ENCODE measurements at places on chromosomes 2 and 18.

DNA sequence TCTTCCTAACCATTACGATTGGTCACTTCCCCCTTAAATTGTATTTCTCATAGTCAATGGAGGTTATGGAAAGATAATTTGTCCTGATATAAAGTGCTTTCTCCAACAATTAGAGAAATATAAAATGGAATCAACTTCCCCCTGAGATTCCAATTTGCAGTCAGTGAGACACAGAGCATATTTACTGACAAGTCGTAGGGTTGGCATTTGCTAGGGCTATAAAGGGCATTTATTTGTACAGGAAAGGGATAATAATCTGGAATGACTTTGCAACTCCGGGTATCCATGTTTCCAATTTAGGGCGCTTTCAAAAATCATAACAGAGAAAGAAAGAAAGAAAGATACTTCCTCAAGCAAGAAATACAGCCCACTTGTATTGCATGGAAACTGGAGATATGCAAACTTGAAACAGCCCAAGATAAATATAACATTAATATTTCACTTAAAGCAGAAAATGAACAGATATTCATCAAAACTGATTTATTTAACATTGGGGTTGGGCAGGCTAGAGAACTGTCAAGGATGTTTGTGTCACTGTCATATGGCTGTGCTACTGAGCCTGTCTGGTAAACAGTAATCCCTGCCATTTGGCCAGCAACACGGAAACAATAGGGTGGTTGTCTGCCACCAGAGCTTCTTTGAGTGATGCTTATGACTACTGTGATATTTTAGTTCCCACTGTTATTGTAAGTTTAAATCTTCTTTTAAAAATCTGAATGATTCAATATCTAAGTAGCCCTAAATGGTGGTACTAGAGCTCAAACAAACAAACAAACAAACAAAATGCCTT is 621.8 kb downstream of the LRP1B start:
- DNase-seq: no peak

DNA sequence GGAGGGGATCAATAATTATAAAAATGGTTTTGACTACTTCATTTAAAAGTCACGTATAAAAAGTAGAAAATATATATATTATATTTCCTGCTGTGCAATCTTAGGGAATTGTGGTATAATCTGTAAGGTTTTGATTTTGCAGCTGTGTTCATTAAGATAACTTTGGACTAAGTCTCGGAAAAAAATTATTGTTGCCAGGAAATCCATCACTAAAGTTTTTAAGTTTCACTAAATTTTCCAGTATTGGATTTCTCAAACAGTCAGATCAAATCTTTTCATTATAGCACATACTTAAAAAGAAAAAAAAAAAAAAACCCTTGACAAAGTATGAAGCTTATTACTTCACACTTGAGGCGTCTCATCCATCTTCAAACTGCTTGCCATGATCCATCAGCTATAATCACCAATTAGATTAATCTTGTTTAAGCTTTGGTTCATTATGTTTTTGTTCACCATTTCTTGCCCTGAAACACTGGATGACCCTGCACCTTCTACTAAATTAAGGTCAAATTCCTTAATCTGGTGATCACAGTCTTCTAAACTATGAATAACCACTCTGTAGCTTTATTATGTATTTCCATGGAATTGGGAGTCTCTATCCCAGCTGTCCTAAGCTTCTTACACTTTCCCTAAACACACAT is 326.6 kb upstream of the COL3A1 start:
- DNase-seq: no peak

- DNase-seq: no peak
Observed at GRCh38 chr2:134244086-134244485, 9.8 kb upstream of the MGAT5 start.

DNA sequence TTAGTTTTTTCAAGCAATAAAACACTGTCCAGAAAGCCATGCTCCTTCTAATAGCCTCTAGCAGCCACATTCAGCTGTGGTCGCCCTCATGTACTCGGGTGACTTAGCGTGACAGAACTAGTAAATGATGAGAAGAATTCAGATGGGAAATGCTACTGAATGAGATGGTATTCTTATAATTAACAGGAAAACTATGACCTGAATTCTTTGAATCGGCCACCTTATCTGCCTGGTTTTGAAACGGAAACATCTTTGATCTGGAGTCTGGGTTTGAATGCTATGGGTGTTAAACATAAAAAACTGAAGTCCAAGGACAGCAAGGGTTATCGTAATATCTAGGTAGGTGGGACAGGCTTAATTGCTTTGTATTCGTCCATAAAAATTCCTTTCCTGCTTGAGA is 138.8 kb upstream of the DNMT3A start:
- DNase-seq: no peak

GRCh38 chr2:191488135-191488534 is 189.8 kb upstream of the NABP1 start:
- DNase-seq: no peak

DNA sequence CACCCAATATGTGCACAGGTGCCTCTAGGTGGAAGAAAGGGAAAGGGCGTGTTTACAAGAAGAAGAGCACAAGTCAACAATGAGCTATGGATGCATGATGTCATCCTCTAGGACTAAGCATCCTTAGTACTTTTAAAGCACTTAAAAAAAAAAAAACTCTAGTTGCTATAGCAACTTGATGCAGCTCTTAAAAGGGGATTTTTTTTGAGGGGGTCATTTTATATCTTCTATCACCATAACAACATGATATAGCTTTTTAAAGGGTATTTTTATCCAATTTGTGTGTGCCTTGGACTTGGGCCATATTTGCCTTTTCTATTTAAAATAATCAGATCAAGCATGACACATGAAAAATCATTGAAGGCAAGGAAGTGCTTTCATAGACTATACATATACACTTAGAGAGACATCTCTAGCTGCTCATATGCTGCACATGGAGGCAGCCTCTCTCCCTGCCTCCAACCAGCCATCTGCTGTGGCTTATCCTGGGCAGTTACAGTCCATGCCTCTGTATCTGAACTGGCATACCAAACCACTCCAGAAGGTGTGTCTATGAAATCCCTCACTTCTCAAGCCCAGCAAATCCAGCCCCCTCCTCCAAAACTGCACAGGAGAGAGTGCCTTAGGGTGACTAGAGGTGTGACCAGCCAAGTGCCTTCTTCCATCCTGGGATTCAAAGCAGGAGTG is 165.4 kb downstream of the MSH2 start:
- DNase-seq: no peak

Measured in glutamatergic neuron (in vitro differentiated cells).